ENCODE measurements at places on chromosomes 16 and 17. TPM values are rescaled to one million over a fixed set of nuclear protein-coding genes. Genes with fewer than 3 reads are reported as not detected.
A peak's percentile ranks its signal among the peaks of the same experiment; 100 is the strongest.

Gene SPATA22
- polyA plus RNA-seq: not detected

Gene SLC5A11
- polyA plus RNA-seq: 0.07 TPM

Gene SLFN12L
- 0.09 TPM for polyA plus RNA-seq

Gene CNTNAP1
- polyA plus RNA-seq: 2.0 TPM

Gene TUBB3
- polyA plus RNA-seq: 34.0 TPM

Gene TMEM114
- not detected for polyA plus RNA-seq

Gene TEKT5
- 0.23 TPM for polyA plus RNA-seq

Gene CDH3
- 711 TPM for polyA plus RNA-seq

Gene WNT3
- polyA plus RNA-seq: 2.8 TPM

Gene SKAP1
- 0.09 TPM for polyA plus RNA-seq

- DNase-seq: no peak
Observed at GRCh38 chr16:19872179-19872863, 12.3 kb downstream of the GPRC5B start.

- DNase-seq: no peak
Observed at GRCh38 chr17:41939044-41939692, 8.8 kb downstream of the ODAD4 start.

GRCh38 chr17:11954936-11955335 is 42.3 kb downstream of the ZNF18 start:
- DNase-seq: no peak

DNA sequence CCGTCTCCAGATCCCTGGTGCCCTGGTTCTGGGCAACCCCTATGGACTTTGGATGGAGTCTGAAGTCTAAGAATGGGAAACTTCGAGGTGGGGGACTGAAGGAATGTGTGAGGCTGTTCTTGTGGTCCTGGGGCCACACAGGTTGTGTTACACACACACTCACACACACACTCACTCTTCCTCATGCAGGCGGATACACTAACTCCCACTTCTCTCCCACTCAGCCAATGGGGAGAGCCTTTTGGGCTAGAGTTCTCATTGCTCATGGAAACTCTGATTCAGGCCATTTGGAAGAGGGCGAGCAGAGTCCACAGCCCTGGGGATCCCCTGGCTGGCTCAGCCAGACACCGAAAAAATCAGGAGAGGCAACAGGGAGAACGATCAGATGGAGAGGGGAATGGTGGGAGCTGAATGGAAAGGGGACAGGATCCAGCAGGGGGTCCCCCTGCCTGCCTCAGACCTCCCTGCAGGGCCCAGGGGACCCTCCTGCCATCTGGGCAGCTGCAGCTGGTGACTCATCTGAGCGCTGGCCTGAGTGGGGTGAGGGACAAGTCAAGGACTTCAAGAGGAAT is 9.1 kb downstream of the IGFBP4 start:
- DNase-seq: no peak

GRCh38 chr17:71516149-71516548 is 604.7 kb upstream of the SOX9 start:
- DNase-seq: no peak

GRCh38 chr17:55601874-55602364 is 90.7 kb upstream of the SMIM36 start:
- no peak for DNase-seq

GRCh38 chr17:79781736-79782575 is 4.0 kb downstream of the CBX2 start:
- no peak for DNase-seq

DNA sequence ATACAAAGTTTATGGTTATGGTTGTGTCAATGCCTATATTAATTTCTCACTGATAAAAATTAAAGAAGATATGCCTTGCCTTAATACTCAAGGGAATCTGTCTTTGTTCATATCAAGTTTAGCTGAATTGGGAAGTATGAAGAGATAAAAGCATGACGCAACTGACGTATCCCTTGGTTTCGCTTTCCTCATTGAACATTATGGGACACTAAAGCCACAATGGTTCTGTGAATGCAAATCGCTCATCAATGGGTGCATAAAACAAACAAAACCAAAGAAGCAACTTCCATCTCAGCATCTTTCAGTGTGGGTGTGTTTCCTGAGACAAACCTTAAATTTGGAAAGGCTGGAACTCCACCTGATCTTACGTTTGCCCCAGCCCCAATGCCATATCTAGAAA is 108.2 kb downstream of the NPIPB5 start:
- DNase-seq: no peak

- no peak for DNase-seq
Observed at GRCh38 chr16:31084584-31085302, 4.0 kb downstream of the PRSS53 start.

GRCh38 chr16:19186408-19186807 is 18.4 kb downstream of the SYT17 start:
- DNase-seq: no peak

DNA sequence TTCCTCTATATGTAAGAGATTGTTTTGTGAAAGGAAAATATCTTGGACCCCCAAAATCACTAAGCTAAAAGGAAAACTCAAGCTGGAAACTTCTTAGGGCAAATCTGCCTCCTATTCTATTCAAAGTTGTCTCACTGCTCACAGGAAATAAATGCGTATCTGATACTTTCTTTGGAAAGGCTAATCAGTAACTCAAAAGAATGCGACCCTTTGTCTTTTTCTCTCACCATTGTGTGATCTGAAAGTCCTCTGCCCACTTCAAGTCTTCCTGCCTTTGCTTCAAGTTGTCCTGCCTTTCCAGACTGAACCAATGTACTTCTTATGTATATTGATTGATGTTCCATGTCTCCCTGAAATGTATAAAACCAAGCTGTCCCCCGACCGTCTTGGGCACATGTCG is 157.3 kb downstream of the KIF2B start:
- DNase-seq: no peak

GRCh38 chr16:52294660-52295059 is 252.3 kb downstream of the TOX3 start:
- DNase-seq: no peak

GRCh38 chr16:81645266-81645694 is 133.8 kb upstream of the PLCG2 start:
- peak; percentile 87 for DNase-seq

DNA sequence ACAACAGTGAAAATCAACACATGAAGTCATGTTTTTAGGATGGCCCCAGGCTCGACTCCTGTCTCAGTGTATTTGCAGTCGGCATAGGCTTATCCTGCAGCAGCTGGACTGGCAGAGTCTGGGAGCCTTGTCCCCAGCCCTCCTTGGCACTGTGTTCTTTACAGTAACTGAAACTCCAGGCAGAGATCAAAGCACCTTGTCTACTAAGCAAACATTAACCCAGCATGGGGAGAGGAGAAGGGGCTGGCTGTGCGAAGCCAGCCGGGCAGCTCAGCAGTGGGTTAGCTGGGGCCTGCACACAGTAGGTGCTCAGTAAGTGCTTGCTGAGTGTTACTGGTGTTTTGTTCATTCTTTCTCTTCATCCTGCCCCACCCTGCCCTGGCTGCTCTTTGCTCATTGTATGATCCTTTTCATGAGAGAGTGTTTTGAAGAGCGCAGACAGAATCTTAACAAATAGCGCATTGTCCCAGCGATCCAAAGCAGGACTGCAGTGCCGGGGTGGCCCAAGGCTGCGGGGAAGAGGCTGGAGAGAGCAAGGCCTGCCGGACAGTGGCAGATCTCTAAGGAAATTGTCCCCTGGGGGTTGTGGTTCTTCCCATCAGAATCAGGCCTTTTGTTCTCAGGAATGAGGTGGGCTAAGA is 23.5 kb upstream of the ITGB4 start:
- no peak for DNase-seq

- DNase-seq: no peak
Observed at GRCh38 chr16:57355898-57356414, 2.6 kb upstream of the CCL22 start.

GRCh38 chr16:86710602-86710950 is 132.2 kb downstream of the FOXL1 start:
- DNase-seq: no peak

DNA sequence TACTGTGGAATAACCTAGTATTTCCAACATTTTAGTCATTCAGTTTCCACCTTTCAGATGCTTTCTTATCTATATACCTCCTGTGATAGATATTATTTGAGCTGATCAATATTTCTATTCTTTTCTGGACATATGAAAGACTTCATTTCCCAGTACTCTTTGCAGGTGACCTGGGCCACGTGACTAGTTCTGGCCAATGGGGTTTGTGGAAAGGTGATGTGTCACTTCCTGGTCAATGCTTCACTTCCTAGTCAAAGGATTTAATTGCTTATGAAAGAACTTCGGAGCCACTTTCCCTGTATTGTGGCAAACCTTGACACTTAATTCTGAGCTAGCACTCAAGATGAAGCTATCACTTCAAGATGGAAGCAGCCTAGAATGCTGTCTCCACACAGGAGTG is 248.9 kb upstream of the FOXF1 start:
- no peak for DNase-seq

GRCh38 chr16:1998360-1998835 is 8.6 kb downstream of the SYNGR3 start:
- no peak for DNase-seq

GRCh38 chr17:80816241-80817103 is 175.2 kb upstream of the CHMP6 start:
- no peak for DNase-seq

DNA sequence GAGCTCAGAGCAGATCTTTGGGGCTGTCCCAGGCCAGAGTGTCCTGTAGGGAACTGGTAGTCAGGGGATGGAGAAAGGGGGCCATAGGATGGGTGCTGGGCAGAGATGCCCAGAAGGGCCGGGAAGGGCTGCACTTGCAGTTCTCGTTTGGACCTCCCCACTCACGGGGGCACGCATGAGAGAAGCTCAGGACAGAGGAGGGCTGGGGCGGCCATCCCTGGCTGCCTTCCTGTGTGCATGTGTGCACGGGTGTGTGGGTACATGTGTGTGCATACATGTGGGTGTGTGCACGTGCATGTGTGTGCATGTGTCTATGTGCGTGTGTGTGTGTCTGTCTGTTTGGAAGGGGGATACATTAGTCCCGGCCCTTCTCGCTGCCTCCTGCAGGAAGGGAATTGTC is 73.3 kb downstream of the COG7 start:
- no peak for DNase-seq

DNA sequence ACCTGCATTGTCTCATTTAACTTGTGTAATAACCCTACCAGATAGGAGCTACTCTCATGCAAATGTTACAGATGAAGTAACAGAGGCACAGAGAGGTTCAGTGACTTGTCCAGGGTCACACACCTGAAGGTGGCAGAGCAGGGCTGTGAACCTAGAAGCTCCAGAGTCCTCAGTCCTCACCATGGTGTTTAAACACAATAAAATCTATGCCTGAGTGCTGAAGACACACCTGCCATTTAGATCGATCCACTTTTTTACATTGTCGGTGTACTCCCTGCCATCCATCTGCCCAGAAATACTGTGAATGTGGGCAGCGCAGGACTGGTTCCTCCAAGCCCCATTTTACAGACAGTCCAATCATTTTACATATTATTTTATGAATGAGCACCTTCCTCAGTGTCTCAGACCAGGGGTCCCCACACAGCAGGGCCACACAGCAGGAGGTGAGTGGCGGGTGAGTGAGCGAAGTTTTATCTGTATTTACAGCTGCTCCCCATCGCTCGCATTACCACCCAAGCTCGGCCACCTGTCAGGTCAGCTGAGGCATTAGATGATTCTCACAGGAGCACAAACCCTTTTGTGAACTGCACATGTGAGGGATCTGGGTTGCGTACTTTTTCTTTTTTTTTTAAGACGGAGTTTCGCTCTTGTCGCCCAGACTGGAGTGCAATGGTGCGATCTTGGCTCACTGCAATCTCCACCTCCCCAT is 5.6 kb downstream of the IL4R start:
- DNase-seq: no peak

DNA sequence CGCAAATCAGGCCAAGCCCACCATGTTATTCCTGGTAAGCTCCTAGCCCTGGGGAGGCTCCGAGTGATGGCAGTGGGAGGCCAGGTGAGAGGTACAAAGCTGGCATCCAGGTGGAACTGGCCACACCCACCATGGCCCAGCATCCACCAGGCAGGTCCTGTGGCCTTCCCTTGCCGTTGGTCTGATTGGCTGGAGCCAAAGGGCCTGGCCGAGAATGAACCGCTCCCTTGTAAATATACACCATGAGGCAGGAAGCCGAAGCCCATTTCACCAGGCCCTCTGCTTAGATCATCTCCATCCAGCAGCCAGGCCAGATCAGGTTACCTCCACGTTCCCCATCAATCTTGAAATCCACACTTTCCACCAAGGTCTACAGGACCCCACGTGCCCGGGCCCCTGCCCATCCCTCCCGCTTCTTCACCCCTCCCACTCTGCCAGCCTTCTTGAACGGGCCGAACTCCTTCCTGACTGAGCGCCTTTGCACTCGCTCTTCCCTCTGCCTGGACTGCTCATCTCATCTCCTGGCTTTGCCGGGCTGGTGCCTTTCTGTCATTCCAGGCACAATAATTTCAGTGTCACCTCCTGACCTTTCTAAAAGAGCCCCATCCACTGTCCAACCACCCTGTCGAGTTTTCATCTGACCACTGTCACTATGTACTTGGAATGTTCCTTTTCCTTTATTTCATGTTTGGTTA is 5.8 kb downstream of the SOCS1 start:
- no peak for DNase-seq

DNA sequence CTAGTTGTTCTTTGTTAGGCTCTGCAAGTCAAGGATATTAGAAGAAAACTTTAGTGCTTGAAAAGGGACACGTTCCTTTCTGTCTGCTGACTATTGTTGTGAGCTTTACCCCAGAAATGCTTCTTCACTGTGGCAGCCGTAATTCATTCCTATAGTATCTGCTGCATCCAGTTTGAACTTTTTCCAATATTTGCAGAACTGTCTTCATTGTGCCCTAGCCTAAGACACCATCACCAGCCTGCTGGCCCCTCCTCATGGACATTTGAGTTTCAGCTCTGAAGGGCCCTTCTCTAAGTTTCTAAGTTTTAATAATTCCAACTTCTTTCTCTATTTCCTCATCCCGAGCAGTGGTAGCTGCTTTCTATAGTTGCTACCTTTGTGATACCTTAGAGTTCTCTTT is 91.7 kb downstream of the SLC39A11 start:
- no peak for DNase-seq

DNA sequence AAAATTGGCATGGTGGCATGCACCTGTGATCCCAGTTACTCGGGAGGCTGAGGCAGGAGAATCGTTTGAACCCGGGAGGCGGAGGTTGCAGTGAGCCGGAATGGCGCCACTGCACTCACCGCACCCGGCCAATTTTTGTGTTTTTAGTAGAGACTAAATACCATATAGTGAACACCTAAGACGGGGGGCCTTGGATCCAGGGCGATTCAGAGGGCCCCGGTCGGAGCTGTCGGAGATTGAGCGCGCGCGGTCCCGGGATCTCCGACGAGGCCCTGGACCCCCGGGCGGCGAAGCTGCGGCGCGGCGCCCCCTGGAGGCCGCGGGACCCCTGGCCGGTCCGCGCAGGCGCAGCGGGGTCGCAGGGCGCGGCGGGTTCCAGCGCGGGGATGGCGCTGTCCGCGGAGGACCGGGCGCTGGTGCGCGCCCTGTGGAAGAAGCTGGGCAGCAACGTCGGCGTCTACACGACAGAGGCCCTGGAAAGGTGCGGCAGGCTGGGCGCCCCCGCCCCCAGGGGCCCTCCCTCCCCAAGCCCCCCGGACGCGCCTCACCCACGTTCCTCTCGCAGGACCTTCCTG is at the start of gene HBQ1:
Gene HBQ1, plus strand, starts transcription at position 359 of the 575 bp plus-strand sequence. Its CDS starts 28 bp downstream, at position 387.
- no peak for DNase-seq

GRCh38 chr16:48596326-48596725 is 13.7 kb downstream of the N4BP1 start:
- no peak for DNase-seq

GRCh38 chr16:9556949-9557665 is 465.7 kb downstream of the HAPSTR1 start:
- no peak for DNase-seq

GRCh38 chr16:54287131-54288029 is 793 bp upstream of the IRX3 start:
- no peak for DNase-seq
